Muscle of leg (tissue), 16 donors: ENCODE measurements at places on chromosomes 6 and 20. TPM values are rescaled to one million over a fixed set of nuclear protein-coding genes. Genes with fewer than 3 reads are reported as not detected.

GRCh38 chr20:6135347-6135746, 12.5 kb upstream of the FERMT1 start:
- no peaks in the 10 kb centered on the region for H3K4me1 ChIP-seq
- DNase-seq = no peak
- peaks cover 5% of the 10 kb centered on the region for H3K27me3 ChIP-seq
- no peak overlapping the region for H3K27ac ChIP-seq
- H3K4me3 ChIP-seq = no peak overlapping the region

GRCh38 chr6:144730088-144730645, 445.0 kb downstream of the UTRN start:
- H3K27ac ChIP-seq = no peak overlapping the region
- DNase-seq = no peak
- H3K36me3 ChIP-seq = peaks cover 16% of the 10 kb centered on the region
- no peak overlapping the region for H3K4me3 ChIP-seq

DNA sequence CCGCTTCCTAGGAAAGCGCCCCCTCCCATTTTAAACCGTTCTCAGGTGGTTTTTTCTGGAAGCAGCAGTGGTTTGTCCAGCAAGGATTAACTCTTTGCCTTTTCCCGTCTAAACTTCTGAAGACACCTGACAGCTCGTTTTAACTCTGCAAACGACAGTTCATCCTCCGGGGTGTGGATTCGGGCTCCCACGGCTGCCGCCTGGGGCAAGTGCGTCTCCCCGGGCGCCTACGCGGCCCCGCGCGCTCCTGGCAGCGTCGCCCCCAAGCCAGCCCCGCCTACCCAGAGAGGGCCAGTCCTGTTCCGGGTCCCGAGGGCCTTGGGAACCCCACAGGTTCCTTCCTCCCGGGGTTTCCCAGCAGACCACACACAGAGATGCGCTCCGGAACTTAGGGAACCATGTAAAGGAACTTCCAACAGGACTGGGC, 54.4 kb downstream of the PRR18 start:
- peaks cover 40% of the 10 kb centered on the region for H3K27me3 ChIP-seq
- H3K4me3 ChIP-seq = peak overlapping the region; percentile 27
- no peak for DNase-seq

- no peak for DNase-seq
- no peak overlapping the region for H3K27ac ChIP-seq
- H3K4me3 ChIP-seq = no peak overlapping the region
- H3K27me3 ChIP-seq = no peaks in the 10 kb centered on the region
Measured at GRCh38 chr20:54431156-54431944, 44.0 kb upstream of the DOK5 start.

- no peak overlapping the region for H3K4me3 ChIP-seq
- peak; percentile 76 for DNase-seq
- H3K4me1 ChIP-seq = peaks cover 3% of the 10 kb centered on the region
- no peak overlapping the region for H3K27ac ChIP-seq
- no peaks in the 10 kb centered on the region for H3K27me3 ChIP-seq
Measured at GRCh38 chr20:9397928-9398327, 116.5 kb upstream of the LAMP5 start.

DNA sequence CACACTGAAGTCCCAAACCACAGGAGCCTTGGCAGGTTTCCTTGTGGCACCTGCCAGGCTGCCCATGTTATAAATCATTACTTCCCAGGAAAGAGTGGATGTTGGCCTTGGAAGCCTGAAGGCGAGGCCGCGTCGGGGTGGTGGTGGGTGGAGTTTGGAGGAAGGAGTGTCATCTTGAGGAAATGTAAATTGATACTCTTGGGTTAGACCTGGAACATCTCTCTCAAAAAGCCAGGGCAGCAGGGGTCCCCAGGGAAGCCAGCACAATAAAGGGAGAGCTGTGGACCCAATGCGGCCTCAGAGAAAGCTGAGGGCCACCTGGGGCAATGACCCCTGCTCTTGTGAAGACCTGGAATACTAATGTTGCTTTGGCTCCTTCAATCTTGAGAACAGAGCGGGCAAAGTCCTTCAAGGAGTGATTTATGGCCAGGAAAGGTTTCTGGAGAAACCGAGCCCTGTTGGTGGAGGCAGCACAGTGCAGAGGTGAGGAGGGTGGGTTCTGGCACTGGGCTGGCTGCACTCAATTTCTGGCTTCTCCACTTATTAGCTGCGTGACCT, 26.3 kb upstream of the TRAF3IP2 start:
- H3K4me1 ChIP-seq = peaks cover 27% of the 10 kb centered on the region
- no peak overlapping the region for H3K27ac ChIP-seq
- peak; percentile 30 for DNase-seq
- no peak overlapping the region for H3K4me3 ChIP-seq
- no peaks in the 10 kb centered on the region for H3K27me3 ChIP-seq
- no peaks in the 10 kb centered on the region for H3K36me3 ChIP-seq

DNA sequence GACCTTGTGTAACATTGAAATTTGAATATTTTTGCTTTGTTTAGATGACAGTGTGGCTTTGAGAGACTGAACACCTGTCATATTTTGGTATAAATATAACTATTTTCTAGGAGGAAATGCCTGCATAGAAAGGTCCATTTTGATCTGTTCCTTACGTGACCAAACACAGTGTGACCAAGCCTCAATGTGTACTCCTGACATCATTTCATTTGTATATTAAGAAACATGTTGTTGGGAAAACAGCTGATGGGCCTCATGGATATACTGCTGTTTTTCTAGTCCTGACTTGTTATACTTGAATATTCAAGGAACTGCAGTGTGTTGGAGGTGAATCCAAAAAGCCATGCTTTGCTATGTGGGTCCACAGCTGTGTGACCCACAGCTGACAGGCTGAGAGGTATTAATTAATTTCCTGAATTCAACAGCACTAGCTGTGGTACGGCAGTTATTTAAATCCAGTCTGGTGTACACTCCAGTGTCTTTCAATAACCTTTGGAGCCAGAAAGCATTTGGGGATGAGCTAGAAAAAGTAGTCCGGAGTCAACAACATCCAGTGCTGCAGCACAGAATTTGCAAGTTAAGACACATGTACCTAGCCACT, 18.9 kb downstream of the NCOA7 start:
- H3K4me1 ChIP-seq = peaks cover 2% of the 10 kb centered on the region
- no peaks in the 10 kb centered on the region for H3K36me3 ChIP-seq
- no peak overlapping the region for H3K27ac ChIP-seq

Gene GHRH
- not detected for total RNA-seq
